ENCODE measurements at places on chromosomes 2 and 18. TPM values are rescaled to one million over a fixed set of nuclear protein-coding genes. Genes with fewer than 3 reads are reported as not detected.

DNA sequence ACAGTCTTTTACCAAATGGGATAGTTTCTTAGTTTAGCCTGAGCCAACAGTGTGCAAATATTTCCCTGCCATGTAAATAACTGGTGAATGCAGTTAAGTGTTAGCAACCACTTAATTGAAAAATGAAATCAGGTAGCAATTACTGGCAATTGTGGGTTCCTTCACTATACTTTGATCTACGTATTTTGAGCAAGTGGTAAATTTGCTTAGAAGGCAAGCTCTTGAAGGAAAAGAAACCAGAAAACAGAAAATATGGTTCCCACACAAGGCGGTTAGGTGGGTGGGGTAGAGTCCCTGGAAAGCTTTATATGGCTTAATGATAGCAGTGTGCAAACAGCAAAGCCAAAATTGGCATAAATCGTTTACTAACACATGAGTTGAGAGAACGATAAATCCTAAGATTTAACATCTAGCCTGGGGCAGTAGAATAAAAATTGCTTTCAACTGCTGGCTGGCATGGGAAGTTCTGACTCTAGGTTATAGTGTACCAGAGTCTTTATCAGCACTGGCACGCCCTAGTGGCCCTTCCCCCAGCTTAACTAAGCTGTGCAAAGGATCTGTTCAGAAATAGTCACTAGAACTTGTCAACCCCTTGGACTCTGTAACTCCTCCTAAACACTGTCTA lies 17.0 kb downstream of the SLC9A2 start:
- DNase-seq = no peak

DNA sequence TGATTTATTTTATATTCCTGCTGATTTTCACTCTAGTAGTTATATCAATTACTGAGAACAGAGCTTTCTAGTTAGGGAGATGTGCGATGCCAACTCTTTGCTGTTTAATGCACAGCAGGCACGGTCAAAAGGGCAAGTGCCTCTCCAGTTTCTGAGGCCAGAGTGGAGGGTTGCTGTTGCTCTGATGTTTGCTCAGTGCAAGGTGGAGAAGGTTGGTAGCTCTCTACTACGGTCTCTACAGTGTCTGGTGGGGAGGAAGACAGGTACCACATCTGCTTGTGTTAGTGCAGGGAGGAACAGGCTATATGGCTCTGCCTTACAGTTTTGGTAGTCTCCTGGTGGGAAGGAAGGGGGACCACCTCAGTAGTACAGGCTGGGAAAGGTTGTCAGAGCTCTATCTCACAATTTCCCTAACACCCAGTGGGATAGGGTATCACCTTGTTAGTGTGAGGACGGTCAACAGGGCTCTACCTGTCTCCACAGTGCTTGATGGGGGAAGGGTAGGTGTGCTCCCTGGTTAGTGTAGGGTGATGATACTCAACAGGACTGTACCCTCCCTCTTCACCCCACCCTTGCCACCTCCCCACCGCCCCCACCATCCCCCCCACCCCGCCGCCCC lies 85.9 kb downstream of the FANCL start:
- DNase-seq = no peak

The RFTN2 gene
- total RNA-seq = 4.6 TPM

DNA sequence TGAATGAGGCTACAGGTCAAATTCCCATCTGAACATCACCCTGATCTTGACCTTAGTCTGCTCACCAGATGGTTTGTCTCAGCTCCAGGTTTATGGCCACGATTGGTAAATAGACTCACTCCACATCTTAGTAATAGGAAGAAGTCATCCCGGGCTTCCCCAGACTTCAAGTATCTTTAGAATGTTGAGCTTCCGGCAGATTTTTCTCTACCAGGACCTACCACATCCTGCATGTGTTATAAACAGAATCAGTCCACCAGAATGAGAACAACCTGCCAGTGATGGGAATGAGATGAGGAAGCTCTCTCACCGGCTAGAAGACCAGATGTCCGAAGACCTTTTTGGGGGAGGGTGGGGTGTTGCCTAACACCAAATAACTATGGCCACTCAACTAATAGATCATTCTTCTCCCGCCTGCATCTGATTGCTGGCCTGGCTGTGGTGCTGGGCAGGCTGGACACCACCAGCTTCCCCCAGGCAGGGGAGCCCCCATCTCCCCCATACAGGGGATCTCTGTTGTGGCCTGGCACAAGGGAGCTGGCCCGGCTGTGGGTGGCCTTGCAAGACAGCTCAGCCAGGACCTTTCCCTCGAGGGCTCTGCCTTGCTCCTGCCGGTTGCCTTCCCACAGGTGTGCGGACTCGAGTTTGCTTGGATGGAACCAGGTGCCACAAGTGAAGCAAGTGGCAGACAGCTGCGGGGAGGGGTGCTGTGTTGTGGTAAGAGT lies 88.5 kb downstream of the SH3RF3 start:
- no peak for DNase-seq

GRCh38 chr2:218648088-218648786 lies 11.2 kb downstream of the ZNF142 start:
- no peak for DNase-seq

DNA sequence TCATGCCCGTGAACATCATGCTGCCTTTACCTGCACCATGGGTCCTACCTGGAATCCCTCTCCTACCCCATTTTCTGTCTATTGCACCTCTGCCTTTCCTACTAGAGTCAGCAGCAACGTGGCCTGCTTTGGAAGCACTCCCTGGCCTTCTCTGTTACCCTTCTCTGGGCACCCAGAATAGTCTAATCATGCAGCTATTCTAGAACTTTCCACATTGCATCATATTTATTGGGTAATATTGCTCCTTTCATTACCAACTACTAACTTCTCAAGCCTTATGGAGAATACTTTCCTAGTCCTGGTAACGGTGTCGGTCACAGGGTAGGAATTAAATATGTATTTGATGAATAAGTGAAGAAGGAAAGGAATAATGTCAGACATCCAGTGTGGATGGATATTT lies 33.3 kb upstream of the CREG2 start:
- no peak for DNase-seq

DNA sequence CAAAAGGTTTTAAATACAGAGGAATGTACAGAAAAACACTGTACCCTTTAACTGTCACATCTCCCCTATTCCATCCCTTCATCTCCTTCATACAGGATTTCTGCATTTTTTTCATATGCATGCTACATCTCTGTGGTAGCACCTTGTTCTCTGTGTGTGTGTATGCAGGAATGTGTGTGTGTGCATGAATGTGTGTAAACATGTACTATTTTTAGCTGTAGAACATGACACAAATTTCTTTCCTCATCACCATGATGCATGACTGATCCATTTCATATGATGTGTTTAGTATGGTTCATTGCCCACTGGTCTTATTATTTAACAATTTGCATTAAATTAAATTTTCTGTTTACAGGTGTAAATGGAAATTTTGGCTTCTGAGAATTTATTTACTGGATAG lies 21.5 kb upstream of the ZEB2 start:
- DNase-seq = no peak

- no peak for DNase-seq
Observed at GRCh38 chr18:10230072-10230471, 224.4 kb upstream of the APCDD1 start.

The CD226 gene
- under 0.01 TPM for total RNA-seq

The FMNL2 gene
- total RNA-seq = 51.6 TPM

DNA sequence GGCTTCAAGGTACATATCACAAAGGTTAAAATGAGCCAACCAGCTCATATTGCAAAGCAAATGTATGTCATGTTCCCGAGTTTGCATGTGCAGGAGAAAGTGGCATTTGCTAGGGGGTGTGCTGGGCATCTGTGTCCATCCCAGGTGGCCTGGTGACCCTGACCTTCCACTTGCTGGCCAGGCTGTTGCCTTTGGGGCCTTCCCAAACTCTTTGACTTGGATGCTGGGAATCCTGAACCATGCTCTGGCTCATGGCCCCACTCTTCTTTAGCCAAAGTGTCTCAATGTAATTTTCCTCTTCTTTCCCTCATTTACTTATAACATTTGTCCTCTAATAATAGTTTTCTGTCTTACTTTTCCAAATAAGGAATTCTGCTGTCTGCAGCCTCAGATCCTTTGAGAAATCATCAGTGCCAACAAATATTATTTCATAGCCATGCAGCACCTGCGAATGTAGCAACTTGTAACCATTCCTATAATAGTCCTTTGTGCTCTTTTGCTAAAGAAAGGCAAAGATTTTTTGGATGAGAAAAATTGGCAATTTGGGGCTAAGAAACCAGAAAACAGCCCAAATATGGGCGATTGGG lies 64.2 kb downstream of the MTCL1 start:
- no peak for DNase-seq

- no peak for DNase-seq
Observed at GRCh38 chr18:52376104-52376503, 36.1 kb downstream of the DCC start.

GRCh38 chr2:166224197-166224596 lies 96.4 kb upstream of the SCN1A start:
- no peak for DNase-seq

DNA sequence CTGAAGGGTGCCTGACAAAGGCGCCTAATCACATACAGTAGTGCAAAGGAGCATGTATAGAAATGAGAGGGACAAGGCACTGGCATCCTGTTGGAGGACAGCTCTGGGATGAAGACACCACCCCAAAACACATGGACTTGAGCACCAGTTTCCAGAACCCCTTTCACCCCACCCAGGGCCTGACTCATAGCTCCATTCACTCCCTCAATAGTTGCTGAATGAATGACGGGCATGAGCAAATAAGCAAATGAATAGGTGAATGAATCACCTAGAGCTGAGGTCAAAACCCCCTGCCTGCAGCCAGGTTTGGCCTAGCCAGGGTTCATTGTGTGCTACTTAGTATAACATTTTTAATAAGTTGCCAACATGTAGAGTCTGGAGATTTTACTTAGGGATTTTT lies 66.3 kb downstream of the NRP2 start:
- DNase-seq = no peak

DNA sequence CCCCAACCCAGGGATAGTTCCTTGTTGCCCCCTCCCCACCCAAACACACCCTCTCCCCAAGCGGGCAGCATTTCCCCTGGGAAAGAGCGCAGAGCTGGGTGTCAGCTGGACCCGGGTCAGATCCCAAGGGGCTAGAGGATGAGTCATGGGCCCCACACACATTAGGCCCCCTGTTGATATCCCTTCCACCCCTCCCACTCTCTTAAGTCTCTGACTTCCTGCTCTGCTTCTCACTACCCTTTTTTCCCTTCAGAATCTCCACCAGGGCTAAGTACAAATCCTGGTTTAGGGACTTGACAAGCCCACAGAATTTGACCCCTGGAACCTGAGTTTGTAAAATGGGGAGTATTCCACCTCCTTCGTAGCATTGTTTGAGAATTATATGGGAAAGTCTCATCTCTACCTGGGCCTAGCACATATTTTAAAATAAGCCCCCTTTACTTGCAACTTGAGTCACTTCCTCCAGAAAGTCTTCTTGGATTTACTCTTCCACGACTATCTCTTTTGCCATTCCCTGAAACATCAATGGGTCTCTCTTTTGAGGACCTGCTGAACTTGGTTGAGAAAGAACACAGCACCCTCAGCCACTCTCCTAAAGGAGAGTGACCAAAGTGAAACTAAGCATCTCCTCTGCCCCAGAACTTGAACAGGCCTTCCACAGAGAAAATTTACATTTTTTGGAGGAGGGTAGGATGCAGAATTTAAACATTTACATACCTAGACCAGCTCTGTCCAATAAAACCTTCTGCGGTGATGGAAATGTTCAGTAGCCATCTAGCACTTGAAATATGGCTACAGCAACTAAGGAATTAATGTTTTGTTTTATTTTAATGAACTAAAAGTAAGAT lies 4.7 kb downstream of the RTKN start:
- DNase-seq = no peak

The SPHKAP gene
- not detected for total RNA-seq

- DNase-seq = no peak
Observed at GRCh38 chr2:168194784-168195522, 52.4 kb downstream of the STK39 start.

GRCh38 chr2:7703048-7703447 lies 785.8 kb downstream of the RNF144A start:
- DNase-seq = no peak

DNA sequence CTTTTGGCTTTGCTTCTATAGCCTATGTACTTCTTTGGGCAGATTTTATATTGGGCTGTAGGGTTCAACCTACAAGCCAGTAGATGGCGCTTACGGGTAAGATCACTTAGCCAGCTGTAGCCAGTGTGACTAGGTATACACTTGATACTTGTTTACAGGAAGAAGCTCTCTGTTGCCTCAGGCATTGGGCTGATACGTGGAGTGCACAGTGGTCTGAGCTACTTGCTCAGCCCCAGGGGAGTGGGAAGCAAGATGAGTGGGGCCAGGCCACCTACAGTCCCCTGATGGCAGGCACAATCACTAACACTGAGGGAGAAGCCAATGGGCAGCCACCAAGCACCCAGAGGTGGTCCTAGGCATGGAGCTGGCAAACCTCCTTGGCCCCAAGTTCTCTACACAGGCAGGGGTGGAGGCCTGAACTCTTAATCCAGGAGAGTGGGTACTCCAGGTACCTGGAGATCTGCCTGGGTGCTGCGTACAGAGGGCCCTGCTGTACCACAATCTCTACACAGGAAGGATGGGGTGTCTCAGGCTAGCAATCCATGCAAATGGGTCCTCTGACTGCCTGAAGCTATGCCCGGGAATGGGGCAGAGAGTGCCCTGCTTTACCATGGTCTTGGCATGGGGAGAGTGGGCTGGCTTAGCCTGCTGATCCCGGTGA lies 122.2 kb downstream of the NCOA1 start:
- peak; percentile 39 for DNase-seq

DNA sequence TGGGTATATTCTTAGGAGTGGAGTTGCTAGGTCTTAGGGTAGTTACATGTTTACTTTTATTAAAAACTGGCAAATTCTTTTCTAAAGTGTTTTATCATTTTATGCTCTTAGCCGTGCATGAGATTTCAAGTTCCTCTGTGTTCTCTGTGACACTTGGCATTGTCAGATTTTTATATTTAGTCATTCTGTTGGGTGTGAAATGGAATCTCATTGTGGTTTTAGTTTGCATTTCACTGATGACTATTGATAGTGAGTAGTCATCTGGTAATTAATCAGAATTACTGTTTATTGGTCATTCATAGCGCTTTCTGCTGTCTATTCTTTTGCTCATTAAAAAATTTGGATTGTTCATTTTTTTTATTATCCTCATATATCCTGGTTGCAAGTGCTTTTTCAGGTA lies 34.1 kb downstream of the RAB3GAP1 start:
- DNase-seq = no peak

- DNase-seq = no peak
Observed at GRCh38 chr18:3448838-3449511, 997 bp upstream of the TGIF1 start.

- no peak for DNase-seq
Observed at GRCh38 chr2:187962538-187962937, 329.1 kb upstream of the GULP1 start.
